CD4-positive, alpha-beta T cell treated with Interleukin-10 for 1 hour (primary cell): ENCODE measurements at places on chromosomes 3 and 15.
A peak's percentile ranks its signal among the peaks of the same experiment; 100 is the strongest.

- no peak for DNase-seq
These were observed 178.5 kb downstream of the APBA2 start for GRCh38 chr15:29064290-29064689.

GRCh38 chr3:1703169-1703568 is 395.5 kb upstream of the CNTN4 start:
- no peak for DNase-seq

GRCh38 chr3:81434161-81434560 is 327.3 kb downstream of the GBE1 start:
- DNase-seq: no peak

GRCh38 chr15:55290528-55291057 is 980 bp upstream of the RAB27A start:
- peak; percentile 89 for DNase-seq

DNA sequence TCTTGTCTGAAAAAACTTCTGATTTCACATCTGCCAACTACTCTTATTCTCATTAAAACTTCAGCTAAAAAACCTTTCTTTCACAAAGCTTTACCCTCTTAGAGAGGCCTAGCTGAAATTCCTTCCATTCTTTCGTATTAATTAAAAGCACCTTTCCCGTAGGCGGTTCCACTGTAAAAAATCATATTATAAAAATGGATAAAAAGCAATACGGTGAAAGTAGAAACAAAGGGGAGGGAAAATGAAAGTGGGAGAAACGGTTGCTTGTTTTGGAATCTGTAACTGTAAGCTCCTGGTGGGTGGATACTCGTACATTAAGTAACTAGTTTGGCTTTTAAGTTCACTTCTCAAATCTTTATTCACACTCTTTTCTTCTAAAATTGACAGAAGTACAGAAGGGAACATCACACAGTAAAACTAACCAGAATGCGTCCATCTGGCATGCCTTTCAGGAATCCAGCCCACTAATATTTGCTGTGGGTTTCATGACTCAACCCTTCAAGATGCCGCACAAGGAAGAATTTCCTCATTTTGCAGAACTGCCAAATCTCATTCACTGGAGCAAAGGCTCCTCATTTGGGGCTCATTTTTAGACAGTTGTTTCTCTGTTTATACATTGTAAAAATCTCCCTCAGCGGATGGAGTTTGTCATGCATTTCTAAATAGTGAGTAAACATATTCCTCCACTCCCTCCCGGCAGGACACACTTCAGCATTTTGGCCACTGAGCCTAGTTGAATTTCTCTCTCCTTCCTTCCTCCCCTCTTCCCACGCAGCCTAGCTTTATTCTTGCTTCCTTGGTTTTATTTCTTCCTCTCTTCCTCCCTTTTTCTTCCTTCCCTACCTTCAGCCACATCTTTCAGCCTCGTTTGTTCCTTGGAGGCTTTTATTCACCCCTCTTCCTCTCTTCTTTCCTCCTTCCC is 419.5 kb upstream of the NAALADL2 start:
- DNase-seq: peak; percentile 1

DNA sequence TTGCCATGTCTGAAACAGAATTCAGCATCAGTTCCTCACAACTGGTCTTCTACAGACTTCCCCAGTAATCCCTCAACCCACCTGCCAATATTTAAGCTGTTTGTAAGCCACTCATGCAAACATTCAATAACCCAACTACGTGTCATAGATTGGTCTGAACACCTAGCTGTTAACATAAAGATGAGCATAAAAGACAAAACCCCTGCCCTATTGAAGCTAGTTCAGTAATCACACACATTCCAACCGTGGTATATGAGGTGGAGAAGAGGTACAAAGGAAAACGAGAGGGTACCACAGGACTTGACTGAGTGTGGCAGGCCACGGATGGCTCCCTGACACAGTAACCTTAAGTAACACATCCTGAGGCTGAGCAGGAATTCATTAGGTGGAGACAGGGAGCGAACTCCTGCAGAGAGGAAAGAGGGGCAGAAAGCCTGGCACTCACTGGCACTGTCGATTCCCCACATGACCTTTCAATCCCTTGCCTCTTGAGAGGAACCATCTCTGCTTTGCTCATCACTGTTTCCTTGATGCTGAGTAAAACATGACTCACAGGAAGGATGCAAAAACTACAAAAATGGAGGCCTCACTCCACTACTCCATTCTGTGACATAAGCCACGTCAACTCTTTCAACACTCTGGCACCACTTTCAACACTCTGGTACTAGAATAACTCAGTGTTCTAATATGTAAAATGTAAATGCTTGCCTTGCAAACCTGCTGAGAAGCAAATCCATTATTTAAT is 31.3 kb downstream of the RPN1 start:
- DNase-seq: peak; percentile 9

DNA sequence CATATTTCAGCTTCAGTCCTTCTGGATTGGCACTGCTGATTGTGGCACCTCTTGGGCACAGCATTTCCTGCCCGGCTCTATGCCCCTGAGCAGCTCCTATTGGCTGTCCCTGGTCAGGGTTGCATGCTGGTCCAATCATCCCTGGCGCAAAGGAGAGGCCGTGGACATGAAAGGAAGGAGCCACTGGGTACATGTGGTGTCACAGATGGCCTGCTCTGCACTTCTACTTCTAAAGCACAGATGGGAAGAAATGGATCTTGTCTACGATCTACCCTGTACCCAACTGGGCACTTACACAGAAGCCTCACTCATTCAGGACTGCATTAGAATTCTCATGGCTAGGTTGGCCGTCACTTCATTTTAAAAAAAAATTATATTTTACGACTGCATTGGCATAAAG is 232.5 kb downstream of the SHQ1 start:
- no peak for DNase-seq

GRCh38 chr3:24215502-24215901 is 270.4 kb downstream of the NR1D2 start:
- no peak for DNase-seq

DNA sequence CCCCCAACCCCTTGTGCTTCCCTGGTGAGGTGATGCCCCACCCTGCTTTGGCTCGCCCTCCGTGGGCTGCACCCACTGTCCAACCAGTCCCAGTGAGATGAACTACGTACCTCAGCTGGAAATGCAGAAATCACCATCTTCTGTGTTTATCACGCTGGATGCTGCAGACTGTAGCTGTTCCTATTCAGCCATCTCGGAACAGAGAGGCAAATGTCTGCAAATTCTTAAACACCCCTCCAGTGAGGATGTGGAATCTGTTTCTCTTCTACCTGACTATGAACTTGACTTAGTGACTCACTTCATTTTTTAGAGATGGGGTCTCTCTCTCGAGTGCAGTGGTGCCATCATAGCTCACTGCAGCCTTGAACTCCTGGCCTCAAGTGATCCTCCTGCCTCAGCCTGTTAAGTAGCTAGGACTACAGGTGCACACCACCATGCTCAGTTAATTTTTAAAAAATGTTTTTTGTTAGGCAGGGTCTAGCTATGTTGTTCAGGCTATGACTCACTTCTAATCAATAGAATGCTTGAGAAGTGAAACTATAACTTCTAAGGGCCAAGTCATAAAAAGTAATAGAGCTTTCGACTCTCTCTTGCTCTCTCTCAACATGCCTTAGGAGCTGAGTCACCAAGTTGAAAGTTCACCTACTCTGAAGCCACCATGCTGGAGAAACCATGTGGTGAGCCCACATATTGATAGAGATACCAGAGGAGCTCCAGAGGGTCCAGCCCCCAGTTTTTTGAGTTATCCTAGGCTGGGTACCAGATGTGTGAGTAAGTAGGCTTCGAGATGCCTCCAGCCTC is 11.5 kb upstream of the PARP14 start:
- no peak for DNase-seq

- no peak for DNase-seq
These were observed 45.7 kb downstream of the EHHADH start for GRCh38 chr3:185207931-185208746.

GRCh38 chr15:36589971-36590370 is 10.5 kb downstream of the CDIN1 start:
- DNase-seq: no peak

- no peak for DNase-seq
These were observed 58.6 kb upstream of the SLC12A8 start for GRCh38 chr3:125271127-125271526.

GRCh38 chr3:63824309-63824708 is 5.2 kb downstream of the C3orf49 start:
- no peak for DNase-seq

DNA sequence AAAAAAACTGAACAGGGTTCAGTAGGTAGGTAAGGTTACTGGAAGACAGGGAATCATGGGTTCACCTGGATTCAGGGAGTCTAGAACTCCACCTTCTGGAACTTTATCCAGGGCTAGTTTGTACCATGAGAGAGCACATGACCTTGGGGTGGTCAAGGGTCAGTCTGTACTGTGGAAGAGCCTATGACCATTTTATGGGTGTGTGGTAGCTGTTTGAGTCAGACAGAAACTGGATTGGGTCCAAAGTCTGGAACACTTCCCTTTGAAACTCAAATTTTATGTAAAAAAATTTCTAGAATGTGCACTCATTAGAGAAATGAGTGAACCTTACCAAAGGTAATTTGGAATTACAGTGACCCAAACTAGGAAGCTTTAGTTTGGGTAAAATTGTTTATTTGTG is 486.0 kb upstream of the AGTR1 start:
- no peak for DNase-seq

- no peak for DNase-seq
These were observed 74.2 kb upstream of the GAP43 start for GRCh38 chr3:115549071-115549470.

DNA sequence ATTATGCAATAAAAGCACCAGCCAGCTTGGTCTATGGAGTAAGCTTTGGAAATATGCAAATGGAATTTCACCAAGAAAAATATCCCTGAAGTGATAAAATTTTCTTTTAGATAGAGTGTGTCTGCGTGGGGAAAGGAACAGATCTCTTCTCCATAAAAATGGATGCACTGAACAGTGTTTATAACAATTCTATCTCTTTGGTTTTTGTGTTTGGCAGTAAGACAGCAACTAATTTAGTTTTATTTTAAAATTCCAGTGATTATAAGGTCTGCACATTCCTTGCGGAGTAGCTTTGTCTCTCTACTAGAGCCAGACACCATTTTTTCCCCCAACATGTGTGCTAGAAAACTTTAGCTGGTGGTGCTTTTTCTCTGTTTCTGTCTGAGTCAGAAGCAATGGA is 712.4 kb downstream of the GRM7 start:
- no peak for DNase-seq

DNA sequence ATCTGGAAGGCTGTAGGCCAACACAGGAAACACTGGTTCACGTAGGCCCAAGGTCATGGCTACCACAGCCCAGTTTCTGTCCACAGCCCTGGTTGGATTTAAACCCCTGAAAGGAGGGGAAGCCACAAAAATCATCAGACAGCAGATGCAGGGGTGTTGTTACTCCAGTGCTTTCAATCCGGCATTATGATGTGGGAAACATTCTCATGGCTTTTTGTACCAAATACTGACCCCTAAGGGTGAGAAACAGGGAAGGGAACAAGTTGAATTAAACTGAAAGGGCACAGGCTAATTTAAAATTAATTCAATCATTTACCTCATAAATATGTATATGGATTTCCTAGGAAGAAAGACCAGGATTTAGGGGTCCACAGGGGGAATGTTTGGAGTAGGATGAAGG is 375.6 kb downstream of the CTNNB1 start:
- no peak for DNase-seq

DNA sequence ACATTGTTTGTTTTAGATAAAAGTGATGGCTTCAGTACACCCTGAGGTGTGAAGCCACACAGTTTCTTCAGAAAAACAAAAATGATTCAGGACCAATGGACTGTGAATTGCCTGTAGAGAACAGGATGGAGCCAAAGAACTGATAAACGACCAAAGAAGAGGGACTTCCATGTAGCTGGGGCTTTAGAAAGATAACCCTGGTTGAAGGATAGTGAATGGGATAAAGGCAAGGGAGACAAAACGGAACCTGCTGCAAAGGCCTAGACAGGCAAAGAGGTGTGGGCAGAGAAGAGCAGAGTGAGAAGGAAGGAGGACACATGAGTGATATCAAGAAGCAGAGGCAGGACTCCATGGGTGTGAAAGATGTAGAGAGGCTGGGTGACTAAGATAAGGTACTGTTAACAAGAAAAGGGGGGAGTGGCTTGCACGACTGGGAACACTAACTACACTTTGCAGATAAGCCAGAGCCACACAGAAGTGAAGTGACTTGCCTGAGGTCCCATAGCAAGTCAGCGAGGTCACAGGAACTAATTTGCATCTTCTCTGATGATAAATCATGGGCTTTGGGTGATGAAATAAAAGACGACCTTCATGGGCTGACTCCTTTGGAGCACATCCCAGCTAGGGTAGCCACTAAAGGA is 44.3 kb downstream of the RAB6B start:
- no peak for DNase-seq

DNA sequence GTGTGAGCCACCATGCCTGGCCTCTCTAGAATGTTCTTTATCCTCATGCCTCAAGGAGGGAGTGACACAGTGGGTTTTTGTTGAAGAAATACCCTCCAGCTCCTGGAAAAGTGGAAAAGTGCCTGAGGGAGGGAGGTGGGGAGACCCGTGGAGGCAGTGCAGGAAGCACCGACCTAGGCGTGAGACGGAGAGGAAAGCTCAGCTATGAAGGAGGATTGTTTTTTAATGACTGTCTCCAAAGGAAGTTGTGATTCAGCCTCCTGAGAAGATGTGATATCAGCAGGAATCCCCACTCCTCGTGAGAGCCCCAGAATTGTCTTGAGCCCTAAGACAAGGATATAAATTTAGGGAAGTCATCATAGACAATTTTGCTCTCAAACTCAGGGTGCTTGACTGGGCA is 21.7 kb downstream of the RPLP1 start:
- no peak for DNase-seq

GRCh38 chr15:55183679-55184078 is 13.1 kb downstream of the RSL24D1 start:
- no peak for DNase-seq

DNA sequence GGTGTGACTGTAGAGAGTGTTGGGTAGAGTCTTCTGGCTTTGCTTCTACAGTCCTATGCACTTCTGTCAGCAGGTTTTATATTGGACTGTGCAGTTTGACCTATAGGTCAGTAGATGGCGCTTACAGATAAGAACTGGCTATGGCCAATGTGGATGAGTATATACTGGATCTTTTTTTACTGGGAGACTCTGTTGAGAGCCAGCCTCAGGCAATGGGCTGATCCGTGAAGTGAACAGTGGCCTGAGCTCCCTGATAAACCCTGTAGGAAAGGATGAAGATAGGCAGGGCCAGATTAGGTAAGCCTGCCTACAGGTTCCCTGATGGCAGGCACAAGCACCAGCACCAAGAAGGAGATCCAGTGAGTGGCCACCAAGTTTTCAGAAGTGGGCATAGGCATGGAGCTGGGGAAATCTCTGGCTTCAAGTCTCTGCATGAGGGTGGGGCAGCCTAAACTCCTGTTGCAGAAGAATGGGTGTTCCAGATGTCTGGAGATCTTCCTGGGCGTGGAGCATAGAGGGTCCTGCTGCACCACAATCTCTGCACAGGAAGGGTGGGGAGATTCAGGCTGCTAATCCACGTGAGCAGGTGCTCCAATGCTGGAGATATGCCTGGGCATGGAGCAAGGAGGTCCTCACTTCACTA is 326.0 kb upstream of the SGO1 start:
- DNase-seq: no peak

DNA sequence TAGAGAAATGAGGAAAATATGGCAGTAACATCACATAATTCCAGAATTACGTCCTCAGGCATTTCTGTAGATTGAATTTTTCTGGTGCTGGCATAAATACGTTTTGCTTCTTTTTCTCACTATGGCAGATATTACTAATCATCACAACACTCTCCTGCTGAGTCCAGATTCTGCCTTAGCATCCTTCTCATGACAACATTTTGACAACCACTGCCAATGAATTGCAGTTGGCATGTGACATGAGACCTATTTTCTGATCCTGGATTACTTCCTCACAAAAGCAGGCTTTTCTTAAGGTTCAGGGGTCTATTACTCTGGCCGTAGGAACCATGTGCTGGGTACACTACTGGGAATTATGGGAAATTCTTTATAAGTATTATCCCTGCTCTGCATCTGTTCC is 22.5 kb upstream of the ARL6 start:
- no peak for DNase-seq
